ENCODE measurements at places on chromosomes 7 and 10.

DNA sequence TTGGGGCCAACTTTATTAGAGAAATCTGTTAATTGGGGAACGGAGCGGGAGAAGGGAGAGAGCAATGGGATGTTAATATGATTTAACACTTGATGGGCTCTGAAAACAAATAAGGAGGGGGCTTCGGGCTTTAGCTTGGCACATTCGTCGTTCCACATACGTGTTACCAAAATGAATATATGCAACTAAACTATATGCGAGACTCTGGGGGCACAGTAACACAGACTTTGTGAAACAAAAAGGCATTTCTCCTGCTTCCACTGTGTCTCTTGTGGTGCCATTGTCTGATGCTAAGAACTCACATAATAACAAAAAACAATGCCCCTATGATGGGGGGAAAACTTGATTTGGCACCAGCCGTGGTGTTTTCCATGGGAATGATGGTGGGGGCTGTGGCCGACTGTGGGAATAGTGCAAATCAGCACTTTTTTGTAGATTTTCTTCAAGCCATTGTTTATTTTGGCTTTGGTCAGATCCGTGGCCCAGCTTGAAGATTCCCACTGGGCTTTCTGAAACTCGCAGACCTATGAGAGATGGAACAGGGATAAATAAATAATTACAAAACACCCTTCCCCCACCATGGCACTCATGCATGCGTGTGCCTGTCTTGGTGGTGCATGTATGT, 2.2 kb upstream of the MXI1 start:
- DNase-seq: no peak

DNA sequence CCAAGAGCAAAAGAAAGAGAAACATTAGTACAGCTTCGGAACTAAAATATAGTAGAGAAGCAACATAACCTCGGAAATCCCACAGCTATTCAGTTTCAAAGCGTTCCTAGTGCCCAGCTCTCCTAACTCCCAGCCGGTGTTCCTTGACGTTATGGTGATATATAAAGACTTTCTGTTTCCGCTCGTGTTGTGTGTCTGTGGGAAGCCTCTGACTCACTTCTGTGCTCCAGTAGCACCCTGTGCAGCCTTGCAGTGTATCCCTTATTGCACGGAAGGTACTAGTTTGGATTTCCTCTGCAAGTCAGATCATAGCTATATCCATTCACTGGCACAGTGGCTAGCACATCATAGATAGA, 535 bp downstream of the ASAH2B start:
- peak; percentile 70 for DNase-seq

GRCh38 chr10:108523016-108523800, 1358.7 kb upstream of the SORCS1 start:
- no peak for DNase-seq

DNA sequence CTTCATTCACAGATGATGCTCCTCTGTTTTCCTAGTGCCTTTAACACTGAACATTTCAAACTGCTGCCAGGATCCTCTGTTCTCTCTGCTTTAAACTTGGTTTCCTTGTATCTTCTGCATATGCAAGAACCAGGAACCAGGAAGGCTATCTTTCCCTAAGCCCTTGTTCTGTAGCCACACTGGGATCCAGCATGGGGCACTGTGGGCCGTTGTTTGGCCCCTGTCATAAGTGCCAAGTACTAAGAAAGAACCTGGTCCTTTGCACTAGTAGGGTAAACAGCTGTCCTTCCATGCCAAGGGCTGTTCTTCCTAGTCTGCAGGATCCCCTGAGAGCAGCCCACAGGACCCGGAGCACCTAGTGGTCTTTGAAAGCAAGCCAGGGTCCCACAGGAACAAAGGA, 49.0 kb upstream of the TRIM8 start:
- no peak for DNase-seq

DNA sequence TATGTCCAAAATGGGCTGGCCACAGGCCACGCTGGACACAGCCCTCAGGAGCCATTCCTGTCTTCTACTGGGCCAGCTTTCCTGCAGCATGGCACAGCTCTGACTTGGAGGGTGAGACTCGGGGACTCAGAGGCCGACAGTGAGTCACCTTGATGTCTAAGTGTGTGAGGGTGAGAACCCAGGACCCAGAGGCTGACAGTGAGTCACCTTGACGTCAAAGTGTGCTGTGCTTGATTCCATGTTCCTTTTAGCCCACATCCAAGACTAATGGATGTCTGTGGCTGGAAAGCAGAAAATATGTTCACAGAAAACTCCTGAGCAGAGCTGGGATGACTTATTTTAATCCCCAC, 6.0 kb upstream of the FAM170B start:
- DNase-seq: peak; percentile 95

DNA sequence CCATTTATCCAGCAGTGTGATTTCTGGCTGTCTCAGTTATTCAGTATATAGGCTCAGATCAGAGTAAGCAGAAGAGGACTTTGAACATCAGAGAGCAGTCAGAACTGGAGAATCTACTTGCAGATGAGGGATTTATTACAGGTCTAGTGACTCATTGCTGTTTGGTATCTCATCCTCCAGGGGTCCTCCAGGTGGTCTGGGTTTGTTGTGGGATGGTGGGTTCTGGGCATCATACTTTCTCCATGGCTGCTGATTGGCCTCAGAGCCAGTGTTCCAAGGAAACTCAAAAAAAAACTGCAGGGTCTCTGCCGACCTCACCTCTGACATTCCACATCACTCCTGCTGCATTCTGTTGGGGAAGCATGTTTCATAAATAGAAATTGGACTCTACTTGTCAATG, 214.8 kb downstream of the CNTNAP2 start:
- no peak for DNase-seq

DNA sequence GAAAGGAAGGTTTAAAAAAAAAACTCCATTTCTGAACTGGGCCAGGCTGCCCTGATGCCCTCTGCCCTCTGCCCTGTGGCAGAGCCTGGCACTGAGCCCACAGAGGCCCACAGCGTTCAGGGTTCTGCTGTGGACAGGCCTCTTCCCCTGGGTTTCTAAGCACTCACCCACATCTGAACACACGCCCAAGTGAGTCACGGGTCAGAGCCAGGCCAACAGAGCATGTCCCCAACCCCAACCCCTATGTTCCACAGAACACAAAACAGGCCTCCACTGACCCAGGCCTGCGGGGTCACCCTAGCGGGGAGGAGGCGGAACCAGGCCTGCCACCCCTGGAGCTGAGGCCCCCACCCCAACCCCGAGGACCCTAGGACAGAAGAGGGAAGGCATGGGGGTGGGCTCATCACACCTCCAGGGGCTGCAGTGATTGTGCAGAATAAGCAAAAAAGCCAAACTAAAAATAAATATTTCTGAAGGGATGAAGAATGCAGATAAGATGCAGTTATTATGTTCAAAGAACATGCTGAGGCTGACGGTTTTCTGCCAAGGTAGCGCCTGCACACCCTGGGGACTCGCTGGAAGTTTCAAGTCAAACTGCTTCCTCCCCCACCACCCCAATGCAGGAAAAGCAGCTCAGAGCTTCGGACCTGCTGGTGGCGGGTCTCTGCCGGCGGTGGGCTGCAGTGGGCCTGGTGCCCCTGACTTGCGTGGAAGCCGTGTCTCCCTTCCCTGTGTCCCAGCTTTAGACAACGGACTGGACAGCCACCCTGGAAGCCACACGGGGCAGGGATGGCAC, 5.4 kb downstream of the WDR86 start:
- DNase-seq: peak; percentile 33
